ENCODE measurements at places on chromosomes 7 and 10.

DNA sequence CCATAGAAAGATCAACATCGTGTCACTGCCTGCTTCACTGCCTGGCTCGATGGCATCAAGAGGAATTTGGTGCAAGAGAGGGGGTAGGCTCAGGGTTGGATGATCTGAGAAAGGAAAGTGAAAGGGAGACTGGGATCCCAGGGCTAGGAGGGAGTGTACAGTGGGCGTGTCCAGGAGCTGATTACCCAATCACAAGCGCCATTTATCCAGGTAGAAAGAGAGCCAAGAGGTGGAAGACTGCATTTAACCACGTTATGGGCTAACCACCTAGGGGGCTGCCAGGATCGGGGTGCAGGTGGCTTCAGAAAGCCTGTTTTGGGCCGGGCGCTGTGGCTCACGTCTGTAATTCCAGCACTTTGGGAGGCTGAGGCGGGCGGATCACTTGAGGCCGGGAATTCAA is 10.3 kb downstream of the PODXL start:
- DNase-seq: no peak

GRCh38 chr7:141076377-141076776 is 2.5 kb downstream of the TMEM178B start:
- DNase-seq: no peak

DNA sequence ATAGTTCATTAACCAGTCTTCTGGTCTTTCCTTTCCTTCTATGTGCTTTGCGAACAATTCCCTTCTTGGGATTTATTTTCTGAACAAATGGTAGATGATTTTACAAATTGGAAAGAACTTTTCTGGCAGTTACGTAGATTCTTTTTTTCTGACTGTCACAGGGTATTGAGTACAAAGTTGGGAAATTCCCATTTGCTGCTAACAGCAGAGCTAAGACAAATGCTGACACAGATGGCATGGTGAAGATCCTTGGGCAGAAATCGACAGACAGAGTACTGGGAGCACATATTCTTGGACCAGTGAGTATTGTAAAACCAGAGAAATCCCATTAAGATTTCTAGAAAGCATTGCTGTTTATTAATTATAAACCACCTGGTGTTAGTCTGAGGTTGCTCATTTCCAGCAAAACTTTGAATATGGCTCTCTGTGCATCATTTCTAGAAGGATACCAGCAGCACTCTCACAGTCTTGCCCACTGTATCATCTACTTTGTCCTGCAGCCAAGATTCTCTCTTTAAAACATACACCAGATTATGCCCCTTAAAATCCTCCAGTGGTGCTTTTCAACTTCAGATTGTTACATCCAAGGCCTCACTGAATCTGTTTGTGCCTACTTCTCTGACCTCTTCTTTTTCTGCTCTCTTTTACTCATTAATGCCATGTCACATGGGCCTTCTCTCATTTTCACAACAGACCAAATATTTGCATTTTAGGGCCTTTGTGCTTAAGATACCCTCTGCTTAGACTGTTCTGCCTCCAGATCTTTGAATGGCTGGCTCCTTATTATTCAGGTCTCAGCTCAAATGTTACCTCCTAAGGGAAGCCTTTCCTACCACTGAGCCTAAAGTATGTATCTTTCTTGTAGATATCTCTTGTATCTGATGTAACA is 27.0 kb downstream of the DLD start:
- no peak for DNase-seq

GRCh38 chr7:28065721-28066285 is 114.8 kb downstream of the JAZF1 start:
- no peak for DNase-seq

DNA sequence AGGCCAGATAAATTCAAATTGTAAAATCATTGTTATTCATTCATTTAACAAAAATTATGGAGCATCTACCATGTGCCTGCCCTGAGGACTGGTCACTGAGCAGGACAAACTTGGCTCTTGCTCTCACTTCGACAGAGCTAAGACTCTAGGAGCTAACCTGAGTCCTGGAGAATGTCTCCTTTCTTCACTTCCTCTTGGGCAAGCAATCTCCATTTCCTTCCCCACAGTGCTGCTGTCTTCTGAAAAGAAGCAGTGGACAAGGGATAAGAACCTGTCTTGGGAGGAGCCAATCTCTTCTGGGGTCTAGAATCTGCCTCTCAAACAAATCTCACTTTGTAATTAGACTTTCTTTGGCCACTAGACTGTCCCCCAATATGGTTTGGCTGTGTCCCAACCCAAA is 76.2 kb upstream of the PLXNA4 start:
- no peak for DNase-seq

- no peak for DNase-seq
Measured at GRCh38 chr10:22346096-22346661, 883 bp downstream of the SPAG6 start.

DNA sequence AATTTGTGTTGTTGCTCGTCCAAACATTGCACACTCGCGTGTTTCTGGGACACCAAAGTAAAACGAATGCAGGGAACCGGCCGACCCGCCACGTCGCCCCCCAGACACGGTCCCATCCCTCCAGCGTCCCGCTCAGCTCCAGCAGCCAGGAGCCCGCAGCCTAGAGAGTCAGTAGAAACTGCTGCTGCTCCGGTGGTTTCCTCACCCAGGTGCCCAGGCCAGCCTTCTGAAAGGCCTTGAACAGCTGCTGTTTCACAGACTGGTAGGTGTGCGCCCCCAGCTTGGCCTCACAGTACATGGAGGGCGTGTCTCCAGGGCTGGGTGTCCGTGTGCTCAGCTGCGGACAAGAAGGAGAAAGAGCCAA is 126.8 kb downstream of the WDR37 start:
- no peak for DNase-seq

- no peak for DNase-seq
Measured at GRCh38 chr10:28127881-28128280, 129.0 kb upstream of the ODAD2 start.

All from stimulated activated CD4-positive, alpha-beta T cell treated with anti-CD3 and anti-CD28 coated beads, Interleukin-4, amount 100 ng/mL, for 24 hours (primary cell).